RPMI8226 (cell line): ENCODE measurements at places on chromosomes 12 and 14.
A peak's percentile ranks its signal among the peaks of the same experiment; 100 is the strongest.

DNA sequence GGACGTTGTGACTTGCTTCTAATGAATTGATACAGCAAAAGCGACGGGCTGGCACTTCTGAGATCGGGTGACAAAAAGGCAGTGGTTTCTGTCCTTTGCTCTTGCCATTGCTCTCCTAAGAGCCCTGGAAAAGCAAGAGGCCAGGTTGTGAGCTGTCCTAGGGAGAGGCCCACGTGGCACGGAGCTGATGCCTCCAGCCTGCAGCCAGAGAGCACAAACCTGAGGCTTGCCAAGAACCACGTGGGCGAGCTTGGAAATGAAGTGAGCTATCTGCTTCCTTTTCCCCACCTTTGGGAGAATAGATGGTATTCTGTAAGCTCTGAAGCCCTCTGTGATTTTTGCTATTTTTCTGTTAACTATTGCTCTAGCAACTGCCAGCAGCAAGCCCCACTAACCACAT lies 26.4 kb upstream of the NOS1 start:
- no peak for DNase-seq

- DNase-seq = no peak
These were observed 243.5 kb upstream of the NOVA1 start for GRCh38 chr14:26841326-26841725.

DNA sequence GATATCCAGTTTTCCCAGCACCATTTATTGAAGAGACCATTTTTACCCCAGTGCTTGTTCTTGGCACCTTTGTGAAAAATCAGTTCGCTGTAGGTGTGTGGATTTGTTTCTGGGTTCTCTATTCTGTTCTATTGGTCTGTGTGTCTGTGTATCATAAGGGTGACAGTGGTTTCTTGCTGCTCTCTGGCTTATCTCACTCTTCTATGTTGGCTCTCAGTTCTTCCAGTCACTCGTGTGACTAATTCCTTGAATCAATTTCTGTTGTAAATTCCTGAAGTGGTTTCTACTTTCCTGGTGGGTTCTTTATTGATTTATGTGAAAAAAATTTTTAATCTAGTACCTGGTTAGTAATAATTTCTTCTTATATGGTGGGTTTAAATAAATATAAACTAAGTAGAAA lies 58.3 kb downstream of the OTOGL start:
- DNase-seq = no peak

- DNase-seq = no peak
These were observed 1.2 kb downstream of the SLC24A4 start for GRCh38 chr14:92323916-92324818.

- peak; percentile 83 for DNase-seq
These were observed 1.7 kb downstream of the SINHCAF start for GRCh38 chr12:31324116-31324844.

DNA sequence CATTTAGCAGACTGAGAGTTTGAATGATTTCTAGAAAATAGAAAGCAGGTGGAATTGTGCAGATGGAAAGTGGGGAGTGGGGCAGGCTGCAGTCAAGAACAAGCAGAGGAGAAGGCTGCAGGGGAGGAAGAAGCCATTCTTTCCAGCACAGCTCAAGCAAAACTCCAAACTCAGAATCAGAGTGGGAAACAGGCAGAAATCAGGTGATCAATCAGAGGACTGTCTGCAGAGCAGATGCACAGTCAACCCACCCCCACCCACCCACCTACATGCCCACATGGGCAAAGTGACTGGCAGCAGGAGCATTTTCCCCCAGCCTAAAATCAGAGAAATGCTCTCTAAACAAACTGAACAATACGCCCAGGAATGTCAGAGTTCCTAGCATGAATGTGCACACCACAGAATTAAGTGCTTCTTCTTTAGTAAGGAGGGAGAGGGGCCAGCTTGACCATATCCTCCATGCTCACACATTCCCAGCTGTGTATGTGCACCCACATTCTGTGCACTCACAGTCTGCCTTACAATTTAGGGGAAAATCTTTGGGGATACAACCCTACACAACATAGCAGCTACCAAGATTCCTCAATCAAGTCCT lies 194.1 kb upstream of the PLEKHA5 start:
- no peak for DNase-seq

GRCh38 chr12:55929306-55929791 lies 1.6 kb upstream of the DGKA start:
- peak; percentile 83 for DNase-seq

DNA sequence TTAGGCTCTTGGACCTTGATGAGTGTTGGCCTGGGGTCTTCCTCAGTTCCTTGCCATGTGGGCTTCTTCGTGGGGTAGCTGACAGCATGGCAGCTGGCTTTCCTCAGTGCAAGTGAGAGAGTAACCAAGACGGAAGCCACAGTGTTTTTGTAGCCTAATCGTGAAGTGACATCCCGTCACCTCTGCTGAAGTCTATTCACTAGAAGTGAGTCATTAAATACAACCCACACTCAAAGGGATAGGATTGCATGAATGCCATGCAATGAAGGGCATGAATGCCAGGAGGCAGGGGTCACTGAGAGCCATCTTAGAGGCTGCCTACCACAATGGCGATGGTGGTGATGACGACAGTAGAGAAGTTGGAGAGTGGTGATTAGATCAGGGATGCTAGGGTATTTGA lies 13.5 kb upstream of the ASIC1 start:
- no peak for DNase-seq

DNA sequence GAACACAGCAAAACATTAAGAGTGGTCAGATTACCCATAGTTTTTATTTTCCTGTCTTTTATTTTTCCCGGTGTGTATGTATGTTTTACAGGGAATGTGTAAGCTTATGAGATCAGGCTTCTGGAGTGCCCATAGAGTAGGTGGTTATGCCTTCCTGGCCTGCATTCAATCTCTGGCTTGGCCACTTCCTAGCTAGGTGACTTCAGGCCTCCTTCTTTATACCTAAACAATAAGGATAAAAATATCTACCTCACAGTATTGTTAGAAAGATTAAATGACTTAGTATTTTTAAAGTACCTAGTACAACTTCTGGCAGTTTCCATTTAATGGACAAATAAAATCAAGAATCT lies 42.4 kb downstream of the ITPR2 start:
- DNase-seq = no peak

DNA sequence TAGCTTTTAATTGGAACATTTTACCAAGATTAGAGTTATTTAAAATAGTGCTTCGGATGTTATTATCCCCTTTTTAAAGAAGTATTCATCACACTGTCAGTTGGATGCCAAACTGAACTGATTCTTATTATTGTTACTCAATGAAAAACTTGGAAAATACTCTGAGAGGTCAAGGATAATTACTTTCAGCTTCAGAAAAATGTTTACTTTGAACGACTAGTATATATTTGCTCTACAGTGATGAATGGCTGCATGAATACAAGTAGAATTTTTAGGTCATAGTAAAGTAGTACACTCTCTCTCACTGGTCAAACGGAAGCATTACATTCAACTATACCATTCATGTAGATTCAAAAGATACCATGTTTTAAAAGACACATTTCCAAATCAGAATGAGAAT lies 269.2 kb downstream of the CCDC91 start:
- no peak for DNase-seq

DNA sequence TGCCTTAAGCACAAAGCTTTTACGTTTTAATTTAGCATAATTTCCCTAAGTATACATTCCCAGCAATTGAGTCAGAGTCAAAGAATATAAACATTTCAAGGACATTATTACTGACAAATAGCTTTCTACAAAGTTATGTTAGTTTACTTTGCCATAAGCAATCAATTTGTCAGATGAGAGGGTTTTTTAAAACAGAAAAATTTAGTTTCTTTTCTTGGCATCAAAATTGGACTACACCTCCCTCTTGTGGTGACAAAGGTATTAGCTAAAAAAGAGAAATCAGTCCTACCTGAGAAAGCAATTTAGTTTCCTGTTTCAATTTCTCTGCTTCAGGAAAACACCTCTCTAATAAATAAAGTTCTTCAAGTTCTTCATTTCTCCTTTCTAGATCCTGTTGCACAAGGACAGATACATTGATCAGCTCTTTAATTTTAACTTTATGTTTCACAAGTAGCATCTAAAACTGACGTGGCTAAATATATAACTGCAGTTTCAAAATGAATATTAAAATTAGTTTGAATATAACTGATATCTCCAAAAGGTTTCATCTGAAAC lies 39.9 kb downstream of the DNAI7 start:
- DNase-seq = peak; percentile 48

DNA sequence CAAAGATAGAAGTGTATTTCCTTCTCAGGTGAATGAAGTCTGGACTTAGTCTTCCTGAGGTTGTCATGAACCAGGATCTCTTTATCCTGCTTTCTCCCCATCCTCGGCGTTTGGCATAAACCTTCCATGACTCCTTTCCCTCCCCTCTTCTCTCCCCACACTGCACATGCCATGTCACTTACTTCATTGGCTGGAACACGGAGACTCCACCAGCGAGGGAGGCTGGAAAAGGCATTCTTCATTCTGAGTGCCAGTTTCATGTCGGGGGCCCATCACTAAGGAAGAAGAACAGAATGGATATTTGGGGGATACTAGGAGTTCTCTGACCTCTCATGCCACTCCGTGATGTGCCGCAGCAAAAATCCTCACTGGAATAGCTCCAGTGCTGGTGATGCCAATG lies 105.6 kb downstream of the VCPKMT start:
- DNase-seq = no peak

DNA sequence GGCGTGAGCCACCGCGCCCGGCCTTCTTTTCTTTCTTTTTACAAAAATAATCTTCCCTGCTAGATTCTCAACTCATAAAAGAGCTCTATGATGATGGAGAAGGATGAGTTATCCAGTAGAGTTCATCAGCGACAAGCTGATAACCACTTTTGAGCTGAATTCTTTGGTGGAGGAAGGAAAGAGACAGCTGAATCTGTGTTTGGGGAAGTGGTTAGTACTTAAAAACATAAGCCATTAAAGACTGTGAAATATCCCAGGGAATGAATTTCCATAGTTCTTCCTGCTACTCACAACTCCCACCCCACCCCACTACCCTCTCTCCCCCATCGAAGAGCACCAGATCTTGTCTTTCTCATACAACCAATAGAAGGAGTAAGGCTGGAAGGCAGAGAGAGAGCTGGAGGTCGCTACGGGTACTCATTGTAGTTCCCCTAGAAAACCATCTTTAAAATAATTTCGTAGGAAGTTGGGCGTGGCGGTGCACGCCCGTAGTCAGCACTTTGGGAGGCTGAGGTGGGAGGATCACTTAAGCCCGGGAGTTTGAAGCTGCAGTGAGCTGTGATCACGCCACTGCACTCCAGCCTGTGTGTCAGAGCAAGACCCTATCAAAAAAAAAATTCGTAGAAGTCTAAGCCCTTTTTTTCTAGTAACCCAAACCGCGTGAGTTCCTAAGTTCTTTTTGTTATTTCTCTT lies 647 bp upstream of the ESPL1 start:
- DNase-seq = peak; percentile 53

- DNase-seq = peak; percentile 68
These were observed 80.6 kb downstream of the APAF1 start for GRCh38 chr12:98725476-98726247.

DNA sequence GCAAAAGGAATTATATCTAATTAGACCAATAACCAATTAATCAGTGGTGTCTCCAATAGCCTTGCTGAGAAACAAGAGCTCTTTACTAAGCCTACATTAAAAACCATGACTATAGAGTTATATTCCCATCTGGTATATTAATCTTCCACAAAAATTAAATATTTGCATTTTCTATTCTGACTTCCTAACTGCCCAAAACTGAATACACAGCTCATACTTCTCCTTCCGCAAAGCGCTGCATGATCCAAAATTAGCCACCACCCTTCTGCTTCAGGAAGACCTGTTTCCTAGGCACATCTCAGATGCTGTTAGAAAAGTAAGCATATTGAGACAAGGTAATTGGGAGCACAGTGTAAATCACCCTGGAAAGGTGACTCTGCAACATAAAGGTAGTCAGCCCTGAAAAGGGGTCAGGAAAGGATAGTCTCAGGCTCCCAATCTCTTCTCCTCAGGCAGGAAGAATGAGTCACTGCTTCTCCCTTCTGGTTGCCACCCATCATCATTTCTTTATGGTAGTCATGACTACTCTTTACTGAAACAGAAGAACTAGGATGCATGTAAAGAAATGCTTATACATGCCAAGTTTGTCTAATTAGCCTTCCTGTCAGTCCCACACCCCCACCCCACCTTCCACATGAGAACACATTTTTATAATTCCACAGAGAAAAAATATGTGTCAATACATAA lies 54.3 kb downstream of the PLCZ1 start:
- no peak for DNase-seq

- no peak for DNase-seq
These were observed 6.7 kb downstream of the GPR132 start for GRCh38 chr14:105058521-105059034.

DNA sequence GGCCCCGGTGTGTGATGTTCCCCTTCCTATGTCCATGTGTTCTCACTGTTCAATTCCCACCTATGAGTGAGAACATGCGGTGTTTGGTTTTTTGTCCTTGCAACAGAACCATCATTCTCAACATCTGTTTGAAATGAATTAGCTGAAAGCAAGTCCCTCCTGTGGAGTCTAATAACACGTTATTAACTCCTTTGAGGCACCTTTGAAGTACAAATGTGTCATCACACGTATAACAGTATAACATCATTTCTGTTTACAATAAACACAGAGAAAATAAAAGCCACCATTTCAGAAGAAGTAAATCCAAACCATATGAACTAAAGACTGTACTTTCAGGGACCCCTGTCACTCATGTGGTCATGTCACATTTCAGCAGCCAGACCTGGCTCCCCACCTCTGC lies 198.5 kb downstream of the STXBP6 start:
- no peak for DNase-seq

GRCh38 chr12:99043319-99043914 lies 398.3 kb downstream of the APAF1 start:
- DNase-seq = peak; percentile 69

- peak; percentile 21 for DNase-seq
These were observed 14.9 kb downstream of the CCDC63 start for GRCh38 chr12:110861729-110862128.

DNA sequence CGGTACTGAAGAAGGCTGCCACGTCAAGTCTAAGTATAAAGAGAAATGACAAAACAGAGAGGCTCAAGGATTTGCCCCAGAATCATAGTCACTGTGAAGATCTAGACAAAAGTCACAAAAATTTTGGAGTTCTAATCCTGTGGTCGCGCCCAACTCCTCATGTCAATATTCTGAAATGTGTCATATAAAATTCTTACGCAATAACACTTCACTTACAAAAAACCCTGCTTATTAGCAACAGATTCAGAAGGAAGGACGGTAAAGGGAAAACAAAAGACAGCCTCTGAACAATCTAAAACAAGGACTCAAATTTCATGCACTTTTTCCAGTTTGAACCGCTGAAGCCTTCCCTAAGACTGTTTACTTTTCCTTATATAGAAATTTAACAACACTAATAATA lies 94.7 kb downstream of the TSPAN8 start:
- DNase-seq = no peak

GRCh38 chr12:123479442-123480180 lies 21.7 kb downstream of the SNRNP35 start:
- no peak for DNase-seq

- DNase-seq = no peak
These were observed 201.1 kb downstream of the PIK3C2G start for GRCh38 chr12:18462442-18462841.

DNA sequence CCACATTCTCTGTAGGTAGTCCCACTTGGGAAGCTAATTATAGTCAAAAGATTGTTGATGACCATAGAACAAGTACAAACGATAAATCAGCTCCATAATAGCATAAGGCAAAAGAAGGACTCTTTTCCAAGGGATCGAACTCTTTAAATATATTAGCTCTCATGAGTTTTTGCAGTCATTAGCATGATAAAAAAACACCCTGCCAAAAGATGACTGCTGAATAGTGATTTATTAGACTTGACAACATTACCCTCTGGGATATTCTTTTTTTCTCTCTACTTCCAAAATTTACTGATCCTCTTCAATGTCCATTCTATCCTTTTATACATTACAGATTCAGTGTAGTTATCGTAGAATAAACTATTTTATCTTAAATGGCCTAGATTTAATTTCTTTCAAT lies 14.2 kb downstream of the EPYC start:
- DNase-seq = no peak
